ENCODE measurements at places on chromosomes 5 and 9. TPM values are rescaled to one million over a fixed set of nuclear protein-coding genes. Genes with fewer than 3 reads are reported as not detected.
A peak's percentile ranks its signal among the peaks of the same experiment; 100 is the strongest.

DNA sequence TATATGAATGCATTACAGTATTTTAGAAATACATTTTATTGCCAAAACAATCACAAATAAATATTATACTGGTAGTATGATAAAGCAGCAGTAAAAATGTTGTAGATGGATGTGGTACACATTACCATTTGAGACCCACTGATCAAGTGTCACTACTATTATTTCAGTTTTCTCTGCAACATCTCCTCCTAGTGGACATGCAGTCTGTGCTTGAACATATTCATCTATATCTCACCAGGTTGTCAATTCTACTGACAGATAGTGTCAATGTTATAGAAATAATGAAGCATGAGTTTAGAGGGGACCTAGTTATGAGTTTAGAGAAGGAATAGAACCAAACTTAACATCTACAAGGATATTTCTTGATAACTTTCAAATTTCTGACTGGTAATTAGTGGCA is 39.2 kb upstream of the ELOVL7 start:
- no peak for DNase-seq

DNA sequence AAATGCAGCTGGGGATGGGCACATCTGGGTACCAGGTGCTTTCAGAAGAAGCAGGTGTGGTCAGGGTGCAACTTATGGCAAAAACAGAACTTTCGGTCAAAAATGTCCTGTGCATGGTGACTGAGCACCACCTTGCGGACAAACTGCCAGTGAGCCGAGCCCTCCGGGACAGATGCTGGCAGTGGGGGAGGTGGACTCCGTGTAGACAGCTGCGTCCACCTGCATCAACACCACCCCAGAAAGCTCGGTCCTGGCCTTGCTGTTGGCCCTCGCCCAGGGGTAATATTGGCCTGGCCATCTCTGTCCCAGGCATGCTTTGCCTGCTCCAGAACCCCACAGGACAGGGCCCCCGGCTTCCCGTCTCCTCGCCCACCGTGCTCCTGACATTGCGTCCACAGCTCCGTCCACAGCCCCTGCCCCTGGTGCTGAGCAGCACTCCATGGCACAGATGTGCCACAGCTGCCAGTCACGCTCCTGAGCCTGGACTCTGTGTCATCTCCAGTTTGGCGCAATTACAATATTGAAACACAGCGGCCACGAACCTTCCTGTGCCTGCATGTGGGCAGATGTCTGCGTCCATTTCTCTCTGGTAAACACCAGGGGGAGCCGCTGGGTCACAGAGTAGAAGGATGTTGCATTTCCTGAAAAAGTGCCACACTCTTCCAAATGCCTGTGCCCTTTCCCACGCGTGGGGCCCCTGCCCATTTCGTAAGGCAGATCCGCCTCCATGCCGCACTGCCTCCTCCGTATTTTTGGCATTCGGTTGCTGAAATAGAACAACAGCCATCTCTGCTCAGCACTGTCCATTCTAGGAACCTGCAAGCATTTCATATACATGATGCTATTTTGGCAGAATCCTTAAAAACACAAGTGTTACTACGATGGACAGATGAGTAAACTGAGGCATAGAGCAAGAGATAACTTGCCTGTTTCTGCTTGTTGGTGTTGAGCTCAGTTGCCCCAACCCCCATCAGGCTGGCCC is 33.4 kb upstream of the SLC6A19 start:
- DNase-seq = peak; percentile 84

The GARIN3 gene
- total RNA-seq = not detected

The TAS2R1 gene
- not detected for total RNA-seq

- DNase-seq = no peak
These were observed 24.9 kb upstream of the ELAVL2 start for GRCh38 chr9:23850690-23851629.

Measured in body of pancreas (tissue), 4 donors.